ENCODE measurements at places on chromosomes 7 and 10.

- DNase-seq = peak; percentile 73
Observed at GRCh38 chr7:116582806-116583444, 58.1 kb downstream of the CAV1 start.

DNA sequence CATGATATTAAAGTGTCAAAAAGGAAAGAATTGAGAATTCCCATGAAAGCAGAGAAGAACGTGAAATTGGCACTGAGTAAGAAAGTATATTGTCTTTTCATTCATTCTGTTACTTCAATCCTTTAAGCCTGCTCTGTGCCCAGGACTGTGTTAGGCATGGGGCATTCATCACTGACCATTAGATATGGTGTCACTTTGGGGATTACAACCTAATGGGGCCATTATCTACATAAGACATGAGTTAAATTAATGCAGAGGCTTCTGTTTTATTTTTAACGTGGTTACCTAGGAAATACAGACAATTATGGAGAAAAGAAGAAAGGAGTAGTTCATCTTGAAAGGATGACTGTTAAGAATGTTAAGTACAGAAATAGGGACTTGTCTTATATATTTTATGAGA is 163.5 kb upstream of the LRGUK start:
- DNase-seq = no peak

- DNase-seq = no peak
Observed at GRCh38 chr7:126702242-126703016, 550.3 kb downstream of the GRM8 start.

- no peak for DNase-seq
Observed at GRCh38 chr7:27367933-27368549, 125.4 kb downstream of the EVX1 start.

GRCh38 chr10:92688573-92688926 is 1.2 kb upstream of the HHEX start:
- DNase-seq = no peak

- DNase-seq = no peak
Observed at GRCh38 chr7:147145194-147145593, 1028.6 kb downstream of the CNTNAP2 start.

GRCh38 chr10:273088-273487 is 137.8 kb downstream of the ZMYND11 start:
- no peak for DNase-seq

DNA sequence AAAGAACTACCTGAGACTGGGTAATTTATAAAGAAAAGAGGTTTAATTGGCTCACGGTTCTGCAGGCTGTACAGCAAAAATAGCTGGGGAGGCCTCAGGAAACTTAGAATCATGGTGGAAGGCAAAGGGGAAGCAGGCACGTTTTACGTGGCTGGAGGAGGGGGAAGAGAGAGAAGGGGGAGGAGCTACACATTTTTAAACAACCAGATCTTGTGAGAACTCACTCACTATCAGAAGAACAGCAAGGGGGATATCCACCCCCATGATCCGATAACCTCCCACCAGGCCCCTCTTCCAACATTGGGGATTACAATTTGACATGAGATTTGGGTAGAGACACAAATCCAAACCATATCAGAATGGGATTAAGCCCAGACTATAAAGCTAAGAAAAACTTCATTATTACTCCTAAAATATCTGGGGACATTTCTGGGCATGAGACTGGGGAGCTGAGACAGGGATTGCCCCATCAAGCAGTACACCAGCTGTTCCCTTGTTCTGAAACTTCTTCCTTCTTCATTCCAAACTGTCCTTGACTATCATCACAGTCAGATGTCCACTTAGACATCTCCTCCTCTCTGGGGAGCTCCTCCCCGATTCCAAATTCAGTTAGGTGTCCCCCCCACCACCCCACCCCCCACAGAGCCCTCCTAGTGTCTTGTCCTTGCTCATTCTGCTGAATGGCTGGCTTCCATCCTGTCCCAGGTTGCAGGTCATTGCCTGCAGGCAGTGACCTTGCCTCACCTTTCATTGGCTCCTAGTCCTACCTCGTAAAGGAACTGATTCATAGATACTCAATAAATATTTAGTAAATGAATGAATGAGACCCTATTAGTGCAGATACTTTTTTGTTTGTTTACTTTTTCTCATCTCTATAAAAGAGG is 132.6 kb downstream of the EVX1 start:
- no peak for DNase-seq

DNA sequence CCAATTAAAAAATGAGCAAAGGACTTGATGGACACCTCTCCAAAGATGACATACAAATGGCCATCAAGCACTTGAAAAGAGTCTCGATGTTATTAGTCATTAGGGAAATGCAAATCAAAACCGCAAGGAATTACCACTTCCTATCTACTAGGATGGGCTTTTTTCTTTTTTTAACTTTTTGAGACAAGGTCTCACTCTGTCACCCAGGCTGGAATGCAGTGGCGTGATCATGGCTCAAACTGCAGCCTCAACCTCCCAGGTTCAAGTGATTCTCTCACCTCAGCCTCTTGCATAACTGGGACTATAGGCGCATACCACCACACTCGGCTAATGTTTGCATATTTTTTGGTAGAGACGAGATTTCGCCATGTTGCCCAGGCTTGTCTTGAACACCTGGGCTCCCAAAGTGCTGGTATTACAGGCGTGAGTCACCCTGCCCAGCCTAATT is 13.6 kb downstream of the NKX1-2 start:
- DNase-seq = peak; percentile 59

GRCh38 chr7:748446-748845 is 21.4 kb upstream of the PRKAR1B start:
- DNase-seq = no peak

GRCh38 chr10:44774676-44775401 is 136.3 kb upstream of the TMEM72 start:
- DNase-seq = no peak

GRCh38 chr10:60801522-60801921 is 23.2 kb downstream of the CDK1 start:
- no peak for DNase-seq
